Activated CD8-positive, alpha-beta memory T cell treated with anti-CD3 and anti-CD28 coated beads, Interleukin-2, amount 50 U/mL, for 48 hours (primary cell): ENCODE measurements at places on chromosomes 1 and 21.

GRCh38 chr1:184745110-184745509 is 9.5 kb downstream of the EDEM3 start:
- no peak for DNase-seq

- no peak for DNase-seq
Observed at GRCh38 chr1:216554934-216555333, 131.7 kb upstream of the USH2A start.

DNA sequence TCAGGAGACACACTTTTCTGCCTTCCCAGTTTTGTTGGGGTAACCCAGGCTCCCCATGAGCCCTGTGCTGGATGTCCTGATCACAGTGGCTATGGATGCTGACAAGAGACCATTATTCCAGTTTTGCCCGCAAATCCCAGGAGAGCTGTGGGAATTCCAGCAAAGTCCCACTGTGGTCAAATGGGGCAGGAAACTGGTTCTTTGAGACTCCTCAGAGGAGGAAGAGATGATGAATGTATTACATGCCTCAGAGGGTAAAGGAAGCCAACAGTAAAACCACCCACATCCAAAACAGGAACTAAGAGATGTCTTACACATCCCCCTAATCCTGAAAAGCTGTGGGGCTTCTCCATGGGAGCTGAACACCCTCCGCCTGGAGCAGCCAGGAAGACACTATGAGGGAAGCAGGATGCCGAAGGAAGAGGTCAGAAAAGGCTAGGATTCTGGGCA is 12.8 kb upstream of the MPZL1 start:
- no peak for DNase-seq

GRCh38 chr21:32597205-32597604 is 11.9 kb upstream of the TCP10L start:
- DNase-seq: no peak

GRCh38 chr1:21313886-21314721 is 23.8 kb upstream of the ECE1 start:
- no peak for DNase-seq

DNA sequence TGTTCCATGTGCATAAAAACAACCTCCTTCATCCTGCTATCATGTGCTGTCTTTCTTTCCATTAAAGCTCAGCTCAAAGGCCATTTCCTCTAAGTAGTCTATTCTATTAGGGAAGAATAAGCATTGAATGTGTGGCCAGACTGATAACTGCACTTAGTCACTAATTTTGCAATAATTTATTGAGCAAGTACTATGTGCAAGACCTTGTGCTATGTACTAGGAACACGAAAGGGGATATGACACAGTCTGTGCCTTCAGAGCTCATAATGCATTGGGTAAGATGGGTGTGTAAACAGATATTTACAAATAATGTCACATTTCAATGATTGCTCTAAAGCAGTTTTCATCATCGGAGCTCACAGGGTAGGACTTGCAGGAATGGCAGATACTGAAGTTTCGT is 54.2 kb downstream of the NMNAT2 start:
- no peak for DNase-seq

DNA sequence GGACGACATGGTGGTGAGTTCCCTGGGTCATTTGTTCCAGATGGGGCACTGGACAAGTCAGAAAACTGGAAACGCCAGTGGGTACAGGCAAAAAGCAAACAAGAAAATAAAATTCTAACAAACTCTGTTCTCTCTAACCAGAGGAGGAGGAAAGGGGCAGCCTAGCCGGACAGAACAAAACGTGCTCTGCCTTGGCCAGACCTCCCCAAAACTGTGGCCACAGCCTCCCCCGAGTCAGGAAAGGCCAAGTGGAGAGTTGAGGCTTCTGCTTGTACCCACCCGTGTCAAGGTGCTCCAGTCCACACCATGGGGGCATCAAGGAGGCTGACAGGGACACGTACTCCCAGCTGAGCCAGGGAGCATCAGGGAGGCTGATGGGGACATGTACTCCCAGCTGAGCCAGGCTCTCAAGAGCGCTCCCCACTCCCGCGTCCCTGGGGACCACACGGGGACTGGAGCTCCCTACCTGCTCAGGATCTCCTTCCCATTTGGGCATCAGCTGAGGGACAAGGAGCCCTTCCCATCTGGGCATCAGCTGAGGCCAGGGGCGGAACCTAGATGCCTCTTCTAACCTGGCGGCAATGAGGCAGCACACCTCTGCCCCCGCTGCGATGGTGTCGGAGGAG is 154.8 kb upstream of the COL6A1 start:
- peak; percentile 40 for DNase-seq

DNA sequence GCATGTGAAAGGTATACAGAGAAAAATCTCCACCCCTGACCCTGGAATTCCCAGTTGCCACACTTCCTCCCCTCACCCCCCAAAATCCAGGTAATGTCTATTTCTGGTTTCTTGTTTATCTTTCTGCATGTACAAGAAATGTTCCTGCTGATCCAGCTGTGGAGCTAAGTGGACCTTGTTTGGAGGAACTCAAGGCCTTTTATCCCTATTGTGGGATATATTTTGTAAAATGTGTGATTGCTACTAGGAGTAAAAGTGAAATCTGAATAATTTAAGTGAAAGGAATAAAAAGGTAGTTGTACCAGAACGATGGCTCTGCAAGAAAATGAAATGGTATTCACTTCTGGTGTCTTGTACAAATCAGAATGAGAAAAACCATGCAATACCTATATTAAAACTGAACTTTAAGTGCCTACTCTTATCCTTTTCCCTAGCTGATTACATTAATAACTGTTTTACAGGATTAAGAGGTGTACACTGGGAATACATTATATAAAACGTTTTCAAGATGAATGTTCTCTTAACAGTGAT is 3.0 kb downstream of the SPEN start:
- DNase-seq: no peak
